ENCODE measurements at places on chromosomes 6 and 20.

DNA sequence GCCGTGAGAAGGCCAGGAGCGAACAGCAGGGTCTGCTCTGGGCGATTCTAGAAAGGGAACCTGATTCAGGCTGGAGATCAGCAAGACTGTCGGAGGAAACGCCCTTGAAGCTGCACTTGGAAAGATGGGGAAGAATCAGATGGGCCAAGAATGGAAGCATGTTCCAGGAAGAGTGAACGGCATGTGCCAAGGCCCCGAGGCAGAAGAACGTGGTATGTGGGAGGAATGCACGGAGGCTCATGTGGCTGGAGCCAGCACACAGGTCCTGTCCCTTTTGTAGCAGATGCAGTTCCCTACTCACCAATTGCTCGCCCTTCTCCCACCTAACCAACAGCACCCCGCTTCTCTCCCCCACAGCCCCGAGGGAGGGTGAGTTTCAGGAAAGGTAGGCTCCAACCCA is 180.6 kb downstream of the TFAP2C start:
- DNase-seq, result no peak

GRCh38 chr6:34312259-34312658 is 63.5 kb upstream of the SMIM29 start:
- DNase-seq, result no peak

GRCh38 chr6:22356362-22356940 is 59.6 kb upstream of the PRL start:
- DNase-seq, result no peak

DNA sequence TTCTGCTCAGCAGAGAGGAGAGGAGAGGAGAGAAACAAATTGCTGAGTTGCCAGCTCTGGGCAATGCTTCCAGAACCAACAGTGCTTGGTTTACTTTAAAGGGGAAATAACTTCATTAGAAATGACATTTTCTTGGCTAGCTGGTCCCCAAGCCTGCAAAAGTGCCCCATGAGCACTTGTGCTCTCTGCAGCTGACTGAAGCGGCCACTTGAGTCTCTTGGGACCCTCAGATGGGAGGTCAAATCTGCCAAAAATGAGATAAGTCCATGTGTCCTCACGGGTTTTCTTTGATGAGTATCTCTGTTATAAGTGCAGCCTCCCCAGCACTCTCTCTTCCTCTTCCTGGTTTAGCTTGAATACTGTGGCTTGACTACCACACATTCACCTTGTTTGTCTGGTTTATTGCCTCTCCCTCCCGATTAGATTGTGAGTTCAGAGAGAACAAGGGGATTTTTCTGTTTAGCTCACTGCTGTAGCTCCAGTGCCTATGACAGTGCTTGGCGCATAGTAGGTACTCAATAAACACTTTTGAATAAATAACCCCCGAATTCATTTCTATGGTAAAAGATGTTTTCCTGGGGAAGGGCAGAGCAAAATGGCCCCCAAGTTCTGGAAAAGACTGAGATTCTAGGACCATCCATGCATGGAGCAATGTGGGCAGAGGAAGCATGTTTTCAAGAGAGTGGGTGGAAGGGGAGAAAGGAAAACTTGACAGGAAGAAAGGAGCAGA is 7.0 kb upstream of the RIN2 start:
- DNase-seq, result no peak

GRCh38 chr6:159395609-159396008 is 226.4 kb downstream of the FNDC1 start:
- no peak for DNase-seq

DNA sequence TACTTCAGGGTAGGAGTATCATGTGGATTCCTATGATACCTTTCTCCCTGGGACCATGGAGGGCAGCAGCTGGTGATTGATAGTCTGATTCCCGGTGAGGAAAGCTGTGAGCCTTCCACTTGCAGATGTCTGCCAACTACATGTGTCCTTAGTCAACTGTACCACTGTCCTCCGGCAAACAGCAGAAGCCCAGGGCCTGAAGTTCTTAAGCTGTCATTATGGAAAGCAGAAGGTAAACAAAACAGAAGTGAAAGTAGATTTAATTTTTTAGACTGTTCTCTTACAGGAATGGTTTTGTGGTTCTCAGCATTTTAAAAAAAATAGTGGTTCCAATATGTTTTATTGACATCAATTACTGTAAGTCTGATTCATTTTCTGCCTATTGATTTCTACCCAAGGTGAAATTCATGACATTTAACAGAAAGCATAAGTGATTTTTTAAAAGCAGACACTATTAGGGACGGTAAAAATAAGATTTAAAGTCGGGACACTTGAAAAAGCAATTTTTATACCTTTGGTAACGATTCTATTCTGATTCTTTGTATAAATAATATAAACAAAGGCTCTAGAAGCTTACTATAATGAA is 36.6 kb downstream of the PTPN1 start:
- DNase-seq, result no peak

DNA sequence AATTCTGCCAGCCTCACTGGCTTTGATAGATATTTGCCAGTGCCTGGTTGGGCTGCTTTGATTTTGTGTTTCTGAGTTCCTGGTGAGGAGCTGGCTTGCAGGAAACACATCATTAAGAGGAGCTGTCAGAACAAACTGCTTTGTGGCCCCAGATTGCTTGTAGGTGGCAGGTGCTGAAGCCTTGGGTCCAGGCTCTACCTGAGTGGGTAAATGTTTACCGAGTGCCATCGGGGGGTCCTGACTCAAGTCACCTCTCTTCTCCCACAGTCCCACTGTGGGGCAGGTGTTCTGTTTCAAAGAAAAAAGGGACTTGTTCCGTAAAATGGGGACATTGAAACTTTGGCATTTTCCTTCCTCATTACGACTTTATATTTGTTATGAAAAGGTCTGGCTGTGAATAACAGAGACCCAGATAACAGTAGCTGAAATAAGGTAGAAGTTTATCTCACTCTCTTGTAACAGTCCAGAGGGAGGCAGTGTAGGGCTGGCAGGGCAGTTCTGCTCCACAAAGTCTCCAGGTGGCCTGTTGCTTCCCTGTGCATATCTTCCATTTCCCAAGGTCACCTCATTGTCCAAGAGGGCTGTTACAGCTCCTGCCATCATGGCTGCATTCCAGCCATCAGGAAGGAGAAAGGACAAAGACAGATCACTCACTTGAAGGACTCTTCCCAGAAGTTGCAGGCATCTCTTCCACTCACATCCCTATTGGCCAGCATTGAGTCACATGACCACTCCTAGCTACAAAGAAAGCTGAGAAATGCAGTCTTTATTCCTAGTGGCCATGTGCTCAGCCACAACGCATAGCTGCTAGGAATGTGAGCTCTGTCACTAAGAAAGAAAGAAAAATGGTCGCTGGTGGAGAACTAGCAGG is 149.9 kb upstream of the KCNG1 start:
- no peak for DNase-seq

- DNase-seq, result no peak
Observed at GRCh38 chr6:11977738-11978137, 34.4 kb upstream of the HIVEP1 start.

DNA sequence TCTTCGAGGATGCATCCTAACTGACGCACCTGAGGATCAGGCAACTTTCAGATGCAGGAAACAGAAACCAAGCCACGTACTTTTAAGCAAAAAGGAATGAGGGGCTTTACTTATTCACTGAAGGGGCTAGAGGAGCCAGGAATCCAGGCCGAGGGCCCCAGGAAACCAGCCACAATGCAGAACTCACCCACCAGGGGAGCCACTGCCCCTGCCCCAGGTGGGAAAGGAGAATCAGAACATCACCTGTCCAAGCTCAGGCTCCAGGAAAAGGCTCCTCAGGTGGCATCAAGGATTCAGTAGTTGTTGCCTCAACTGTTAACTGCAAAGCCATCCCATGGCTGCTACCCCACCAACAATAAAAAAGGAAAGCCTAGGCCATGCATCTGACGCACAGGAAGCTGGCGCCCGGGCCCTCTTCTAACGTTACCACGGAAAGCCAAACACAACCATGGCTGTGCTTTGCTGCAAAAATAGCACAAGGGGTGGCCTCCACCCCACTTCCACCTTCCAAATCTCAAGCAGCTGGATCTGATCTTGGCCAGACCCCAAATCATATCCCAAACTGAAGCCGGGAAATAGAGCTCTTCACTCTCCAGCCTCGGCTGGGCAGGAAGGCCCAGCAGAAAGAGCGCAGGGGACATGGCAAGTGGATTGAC is 121.0 kb downstream of the PREX1 start:
- DNase-seq, result peak; percentile 55

- DNase-seq, result no peak
Observed at GRCh38 chr6:138310821-138311220, 66.9 kb upstream of the SMIM28 start.

DNA sequence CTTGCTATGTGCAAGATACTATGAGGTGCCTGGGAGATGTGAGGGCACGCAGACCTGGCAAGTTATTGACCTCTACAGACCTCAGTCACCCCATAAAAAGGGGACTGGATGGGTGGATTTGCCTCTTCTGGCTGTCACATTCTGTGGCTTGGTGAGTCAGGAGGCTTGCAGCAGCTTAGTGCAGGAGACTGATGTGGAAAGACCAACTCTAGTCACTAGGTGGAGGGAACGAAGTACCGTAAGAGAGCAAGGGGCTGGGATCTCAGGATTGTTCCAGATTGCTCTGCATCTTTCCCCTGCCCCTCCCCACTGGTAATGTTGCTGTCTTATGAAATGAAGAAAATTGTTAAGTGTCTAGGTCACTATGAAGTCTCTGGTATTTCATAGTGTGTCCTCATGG is 3.3 kb downstream of the MAPRE1 start:
- peak; percentile 27 for DNase-seq

DNA sequence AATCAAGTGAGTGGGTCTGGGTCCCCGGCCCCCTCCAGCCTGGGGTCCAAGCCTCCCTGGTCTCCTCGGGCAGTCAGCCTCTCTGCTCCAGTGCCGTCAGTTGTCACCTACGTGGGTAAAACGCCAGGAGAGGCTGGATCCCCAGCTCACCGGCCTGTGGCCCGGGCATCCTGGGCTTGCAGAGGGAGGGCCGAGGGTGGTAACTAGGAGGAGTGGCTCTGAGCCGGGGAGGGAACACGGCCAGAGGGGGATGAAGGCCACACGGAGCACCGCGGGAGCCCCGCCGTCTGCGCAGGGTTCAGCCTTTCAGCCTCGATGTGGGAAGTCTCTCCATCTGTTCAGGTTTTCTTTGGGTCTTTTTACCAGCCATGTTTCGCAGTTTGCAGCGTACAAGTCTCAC is 29.5 kb upstream of the BHLHE23 start:
- DNase-seq, result no peak

- no peak for DNase-seq
Observed at GRCh38 chr6:122799916-122800686, 11.0 kb downstream of the SMPDL3A start.

- DNase-seq, result no peak
Observed at GRCh38 chr6:38153798-38154345, 334.3 kb downstream of the ZFAND3 start.

DNA sequence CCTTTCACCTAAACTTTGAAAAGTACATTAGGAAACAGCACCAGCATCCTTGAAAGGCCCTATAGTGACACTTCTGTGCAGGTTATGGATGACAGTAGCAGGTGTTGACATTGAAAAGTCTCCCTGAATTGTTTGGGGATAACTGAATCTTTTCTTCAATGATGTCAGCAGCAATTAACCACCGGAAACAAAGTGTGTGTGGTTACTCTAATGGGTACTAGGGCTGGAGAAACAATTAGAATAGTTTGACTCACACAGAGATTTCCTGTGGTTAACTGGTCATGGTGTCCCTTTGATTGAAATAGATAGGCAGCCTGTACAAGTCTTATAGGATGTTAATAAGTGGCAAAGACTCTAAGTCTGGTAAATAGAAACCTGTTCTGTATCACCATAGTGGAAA is 189.1 kb downstream of the TBX18 start:
- DNase-seq, result peak; percentile 33

GRCh38 chr20:52593654-52594053 is 378.5 kb upstream of the TSHZ2 start:
- no peak for DNase-seq

- DNase-seq, result no peak
Observed at GRCh38 chr6:45424451-45424861, 46.7 kb upstream of the SUPT3H start.

GRCh38 chr6:51323056-51323455 is 504.4 kb downstream of the TFAP2B start:
- no peak for DNase-seq

GRCh38 chr6:74447013-74447412 is 751.0 kb downstream of the CD109 start:
- no peak for DNase-seq

DNA sequence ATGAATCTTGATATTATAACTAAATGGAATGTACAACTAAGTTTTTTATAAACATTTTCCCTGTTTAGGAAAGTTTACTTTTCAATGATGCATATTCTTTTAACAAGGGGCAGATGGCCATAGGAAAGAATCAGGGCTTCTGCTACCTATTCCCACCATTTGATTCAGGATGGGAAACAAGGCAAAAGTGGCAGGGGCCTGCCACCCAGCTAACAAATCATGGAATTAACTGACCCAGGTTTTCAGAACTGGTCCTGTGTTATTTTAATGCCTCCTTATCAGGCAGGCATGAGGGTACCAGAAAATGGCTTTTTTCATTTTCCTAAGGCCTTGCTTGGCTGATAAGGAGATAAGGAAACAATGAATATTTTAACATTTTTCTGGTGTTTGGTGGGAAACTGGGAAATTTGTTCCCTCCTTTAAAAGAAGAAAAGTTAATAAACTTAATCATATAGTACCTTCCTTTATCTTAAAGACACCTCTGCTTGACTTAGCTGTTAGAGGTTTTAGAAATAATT is 6.7 kb downstream of the POU3F2 start:
- DNase-seq, result no peak

DNA sequence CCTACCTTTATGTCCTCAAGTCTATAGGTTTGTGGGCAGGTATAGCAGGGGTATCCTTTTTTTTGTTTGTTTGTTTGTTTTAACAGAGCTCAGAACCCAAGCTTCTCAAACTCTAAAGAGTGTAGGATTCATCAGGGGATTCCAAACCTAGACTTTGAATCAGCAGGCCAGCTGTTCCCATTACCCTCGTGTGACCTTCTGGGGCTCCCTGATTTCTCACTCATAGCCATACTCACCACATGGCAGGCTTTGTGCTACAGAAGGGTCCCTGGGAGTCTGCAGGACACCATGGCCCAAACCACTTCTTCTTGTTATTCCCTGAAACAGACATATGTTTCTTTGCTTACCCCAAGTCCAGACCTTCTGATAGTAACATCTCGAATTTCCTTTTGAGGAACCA is 350.8 kb upstream of the TSHZ2 start:
- DNase-seq, result no peak

DNA sequence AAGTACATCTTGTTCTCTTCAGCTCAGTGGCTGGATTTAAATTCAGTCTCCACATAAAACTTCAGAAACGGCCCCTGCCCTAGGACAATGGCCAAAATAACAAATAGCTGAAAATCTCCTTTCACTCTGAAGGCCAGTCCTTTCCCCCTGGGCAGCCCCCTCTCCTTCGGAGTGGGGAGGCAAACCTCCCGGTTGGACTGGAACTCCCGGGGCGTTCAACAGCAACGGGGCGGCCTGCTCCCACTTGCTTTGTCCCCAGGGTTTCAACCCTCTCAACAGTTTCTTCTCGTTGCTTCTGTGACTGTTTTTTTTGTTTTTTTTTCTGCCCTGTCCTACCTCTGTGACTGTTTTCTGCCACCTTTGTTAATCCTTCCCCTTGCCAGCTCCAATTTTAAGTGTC is 102.6 kb upstream of the DUSP22 start:
- DNase-seq, result no peak
